Activated CD8-positive, alpha-beta memory T cell treated with anti-CD3 and anti-CD28 coated beads, Interleukin-2, amount 10 ng/mL, durations not matched to agents 7 days and 5 days (primary cell): ENCODE measurements at places on chromosomes 12 and 14. TPM values are rescaled to one million over a fixed set of nuclear protein-coding genes. Genes with fewer than 3 reads are reported as not detected.

DNA sequence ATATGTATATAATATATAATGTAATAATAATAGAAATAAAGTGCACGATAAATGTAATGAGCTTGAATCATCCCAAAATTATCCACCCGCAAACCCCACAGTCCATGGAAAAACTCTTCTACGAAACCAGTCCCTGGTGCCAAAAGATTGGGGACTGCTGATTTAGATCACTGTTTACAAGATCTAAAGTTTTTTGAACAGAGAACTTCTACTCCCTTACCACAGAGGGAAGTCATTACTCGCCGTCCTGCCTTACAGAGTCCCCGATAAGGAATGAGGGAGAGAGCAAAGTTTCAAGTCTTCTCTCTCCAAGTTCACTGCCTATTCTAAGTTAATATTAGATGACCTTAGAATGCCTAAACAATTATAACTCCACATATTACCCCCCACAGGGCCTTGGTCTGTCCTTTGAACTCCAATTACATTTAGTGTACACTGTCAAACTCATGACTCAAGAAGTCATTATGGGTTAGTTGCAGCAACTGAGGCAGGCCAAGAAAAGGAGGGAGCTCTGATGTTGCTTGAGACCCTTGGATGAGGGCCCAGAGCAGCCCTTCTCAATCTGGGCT lies 21.8 kb upstream of the DHRS4 start:
- DNase-seq: no peak

DNA sequence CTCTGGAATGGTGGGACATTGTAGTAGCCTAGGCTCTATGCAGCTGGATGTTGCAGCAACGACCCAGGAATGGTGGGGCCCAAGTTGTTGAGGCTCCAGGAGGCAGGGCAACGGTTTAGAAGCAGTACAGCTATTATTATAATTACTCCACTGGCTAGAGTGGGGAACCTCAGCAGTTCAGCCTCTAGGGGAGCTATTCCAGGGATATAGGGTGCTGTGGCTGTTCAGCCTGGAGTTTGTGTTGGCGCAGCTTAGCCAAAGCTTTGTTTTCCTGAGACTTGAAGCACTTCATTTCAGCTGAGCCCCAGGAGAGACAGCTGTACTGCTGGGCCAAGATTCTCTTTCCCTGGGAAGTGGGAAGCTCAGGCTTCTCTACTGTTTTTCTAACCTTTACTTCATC lies 1023.0 kb upstream of the ATXN7L3B start:
- no peak for DNase-seq

GRCh38 chr14:26528415-26529182 lies 69.2 kb downstream of the NOVA1 start:
- no peak for DNase-seq

DNA sequence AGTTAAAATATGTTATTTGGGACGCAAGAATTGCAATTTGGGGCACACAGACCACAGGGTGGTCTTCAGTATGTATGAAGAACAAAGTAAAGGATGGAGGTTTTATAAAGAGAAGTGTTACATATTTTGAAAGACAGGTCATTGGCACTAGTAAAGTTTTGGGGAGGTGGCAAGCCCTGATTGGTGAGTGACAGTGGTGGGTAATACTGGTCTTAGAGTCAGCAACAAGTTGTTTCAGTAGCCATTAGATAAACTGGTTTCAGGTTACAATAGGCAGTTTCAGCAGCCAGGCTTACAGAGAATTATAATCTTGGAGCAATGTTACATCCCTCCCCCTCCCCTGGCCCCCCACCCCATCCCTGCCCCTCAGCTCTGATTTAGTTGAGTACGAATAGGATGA lies 17.5 kb downstream of the MARK3 start:
- DNase-seq: no peak

GRCh38 chr12:65934480-65935115 lies 110.3 kb downstream of the HMGA2 start:
- DNase-seq: no peak

DNA sequence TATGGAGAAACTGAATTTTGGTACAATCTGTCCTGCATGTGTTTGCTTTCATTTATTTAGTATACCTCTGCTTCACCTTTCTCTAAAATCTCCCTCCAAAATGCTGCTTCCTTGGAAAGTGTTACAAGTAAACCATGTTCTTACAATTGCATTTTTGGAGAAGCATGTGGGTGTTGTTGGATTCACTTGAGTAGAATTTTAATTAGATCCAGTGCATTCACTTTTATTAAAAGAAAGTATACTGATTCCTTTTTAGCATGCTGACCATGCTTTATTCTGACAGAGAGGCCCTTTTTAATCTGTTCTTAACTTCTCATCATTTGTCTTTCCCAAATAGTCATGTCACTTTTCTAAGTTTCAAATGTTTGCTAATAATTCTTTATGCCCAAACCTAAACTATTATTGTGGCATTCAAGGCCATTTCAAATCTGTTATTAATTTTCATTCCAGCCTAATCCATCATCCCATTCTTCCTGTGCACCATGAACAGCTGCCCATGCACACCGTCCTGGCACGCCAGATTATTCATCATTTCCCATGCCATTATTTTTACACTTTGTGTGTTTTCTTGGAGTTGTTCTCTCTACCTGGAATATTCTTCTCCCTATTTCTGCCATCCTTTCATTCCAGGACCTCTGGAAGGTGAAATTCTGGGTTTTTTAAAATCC lies 90.7 kb downstream of the METTL25 start:
- no peak for DNase-seq

- DNase-seq: no peak
These were observed 199.6 kb downstream of the CHST11 start for GRCh38 chr12:104656383-104656782.

DNA sequence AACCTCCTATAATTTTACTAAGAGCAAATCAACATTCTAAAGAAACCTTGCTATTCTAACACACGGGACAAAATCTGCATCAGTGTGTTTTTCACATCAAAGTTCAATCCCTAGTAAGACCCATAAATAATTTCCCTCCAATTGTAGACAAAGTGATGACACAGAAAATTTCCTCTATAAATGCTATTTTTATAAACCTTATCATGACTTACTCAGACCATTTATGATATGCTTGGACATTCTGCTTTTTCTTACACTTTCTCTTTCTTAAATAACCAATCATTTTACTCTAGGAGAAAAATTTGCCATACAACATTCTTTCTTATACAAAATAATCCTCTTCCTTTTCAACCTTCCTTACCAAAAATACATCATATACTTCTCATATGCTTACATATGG lies 67.0 kb downstream of the SDR9C7 start:
- no peak for DNase-seq

- DNase-seq: no peak
These were observed 44.0 kb upstream of the REP15 start for GRCh38 chr12:27652174-27652763.

DNA sequence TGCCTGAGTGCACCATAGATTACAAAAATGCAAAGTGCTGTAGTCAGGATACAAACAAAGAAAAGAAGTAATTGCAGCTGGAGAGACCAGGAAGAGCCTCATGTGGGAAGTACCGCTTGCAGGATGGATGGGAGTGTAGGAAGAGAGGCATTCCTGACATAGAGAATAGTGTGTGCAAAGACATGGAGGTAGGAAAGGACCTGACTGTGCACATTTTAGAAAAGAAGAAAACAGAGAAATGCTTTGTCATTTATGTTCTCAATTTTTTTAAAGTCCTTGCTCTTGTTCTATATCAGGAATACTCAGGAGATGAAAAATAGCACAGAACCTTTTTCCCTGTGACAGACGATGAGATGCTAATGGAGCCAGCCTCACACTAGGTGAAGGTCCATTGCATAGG lies 358.7 kb upstream of the TMPO start:
- no peak for DNase-seq

DNA sequence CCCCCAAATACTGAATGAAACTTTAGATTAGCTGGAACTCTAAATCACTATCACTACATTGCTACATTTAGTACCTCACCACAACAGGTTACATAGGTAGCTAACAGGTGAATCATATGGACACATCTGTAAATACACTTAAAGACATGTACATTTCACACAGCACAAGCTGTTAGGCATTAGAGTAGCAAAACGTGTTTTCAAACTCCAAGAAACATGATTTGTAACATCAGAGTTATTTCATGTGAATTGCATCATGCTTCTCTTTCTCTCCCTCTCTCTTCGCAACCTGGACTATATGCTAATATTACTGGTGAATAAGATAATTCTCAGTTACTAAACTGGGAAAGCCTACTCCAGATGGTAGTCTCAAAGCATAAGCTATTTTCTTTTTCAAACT lies 4.3 kb downstream of the SEL1L start:
- DNase-seq: no peak

DNA sequence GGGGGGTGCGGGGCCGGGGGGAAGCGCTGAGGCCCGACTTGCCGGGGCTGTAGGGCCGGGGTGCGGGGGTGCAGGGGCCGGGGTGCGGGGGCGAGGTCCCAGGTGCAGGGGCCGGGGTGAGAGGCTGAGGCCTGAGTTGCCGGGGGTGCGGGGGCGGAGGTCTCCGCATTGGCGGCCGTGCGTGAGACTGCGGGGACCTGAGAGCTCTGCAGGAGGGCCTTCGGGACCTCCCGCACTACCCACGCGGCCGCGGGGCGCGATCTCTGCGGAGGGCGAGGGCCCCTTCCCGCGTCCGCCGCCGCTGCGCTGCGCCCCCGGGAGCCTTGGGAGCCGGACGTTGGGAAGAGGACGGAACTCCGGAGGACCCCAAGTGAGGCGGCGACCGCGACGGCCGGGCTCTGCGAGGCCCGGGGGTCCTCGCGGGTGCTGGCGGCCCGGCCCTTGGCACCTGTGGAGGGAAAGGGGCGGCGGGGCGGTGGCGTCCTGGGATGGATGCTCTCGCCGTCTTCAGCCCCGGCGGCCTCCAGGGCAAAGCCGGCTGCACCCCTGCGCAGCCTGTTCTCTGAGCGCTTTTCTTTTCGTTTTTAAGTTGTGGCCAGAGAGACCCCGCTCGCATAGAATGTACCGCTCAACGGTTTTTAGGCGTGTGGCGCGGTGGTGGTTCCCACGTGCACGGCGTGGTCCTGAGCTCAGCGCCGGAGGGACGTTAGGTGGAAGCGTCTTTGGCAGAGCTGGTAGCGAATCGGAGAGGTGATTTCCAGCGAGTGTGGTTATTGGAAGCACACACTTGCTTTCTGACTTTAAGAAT lies 1.3 kb downstream of the PIWIL1 start:
- DNase-seq: no peak

GRCh38 chr12:45324391-45324790 lies 108.5 kb downstream of the ANO6 start:
- DNase-seq: no peak

DNA sequence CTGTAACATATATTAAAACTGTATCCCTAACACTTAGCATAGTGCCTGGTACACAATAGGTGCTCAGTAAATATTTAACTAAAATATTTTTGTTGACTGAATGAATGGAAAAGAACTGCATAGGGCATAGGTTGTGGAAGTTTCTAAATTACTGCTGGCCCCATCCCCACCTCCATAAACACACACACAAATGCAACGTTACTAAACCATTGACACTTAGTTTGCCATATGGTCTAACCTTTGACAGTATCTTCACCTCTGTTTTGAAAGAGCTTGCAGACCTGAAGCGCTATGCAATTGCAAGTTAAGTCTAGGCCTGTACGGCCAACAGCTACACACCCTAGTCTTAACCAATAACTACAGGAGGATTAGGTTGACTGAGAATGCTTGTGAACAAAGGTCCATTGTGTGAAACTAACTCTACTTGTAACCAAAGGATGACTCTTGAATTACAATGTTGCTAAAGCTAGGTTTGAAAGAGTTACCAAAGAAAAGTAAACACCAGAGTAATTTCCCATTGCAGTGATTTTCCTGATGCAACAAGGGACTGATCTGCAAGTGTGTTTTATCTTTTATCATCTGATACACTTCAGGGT lies 924 bp upstream of the MANSC1 start:
- no peak for DNase-seq

DNA sequence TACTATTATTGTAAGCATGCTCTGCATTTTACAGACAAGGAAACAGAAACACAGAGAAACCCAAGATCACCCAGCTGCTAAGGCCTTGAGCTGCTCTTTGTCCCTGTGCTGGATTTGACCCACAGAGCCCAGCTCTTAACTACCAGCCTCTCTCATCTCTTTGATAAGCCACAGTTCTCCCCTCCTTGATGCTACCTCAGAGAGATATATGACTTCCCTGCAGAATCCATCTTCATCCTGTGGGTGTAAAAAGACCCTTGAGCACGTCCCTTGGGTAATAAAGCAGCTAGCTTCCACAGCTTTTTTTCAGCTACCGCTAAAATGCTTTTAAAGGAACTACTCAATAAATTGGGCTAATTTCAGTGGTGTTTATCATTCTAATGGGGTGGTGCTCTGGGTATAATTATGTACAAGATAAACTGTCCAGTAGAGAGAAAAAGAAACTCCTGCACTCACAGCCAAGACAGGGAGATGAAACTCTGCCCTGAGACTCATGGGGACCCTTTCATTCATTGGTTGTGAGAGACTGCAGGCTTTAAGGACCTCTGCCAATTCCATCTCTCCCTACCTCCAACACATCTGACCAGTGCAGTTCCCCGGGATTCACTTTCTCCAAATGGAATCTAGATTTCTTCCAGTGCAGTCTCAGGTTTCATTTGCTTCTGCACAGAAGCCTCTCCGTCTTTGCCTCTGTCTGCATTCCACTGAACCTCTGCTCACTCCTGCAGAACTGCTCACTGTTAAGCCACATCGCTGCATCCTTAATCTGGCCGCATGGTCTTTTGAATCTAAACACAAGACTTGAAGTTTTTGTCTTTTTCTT lies 24.7 kb upstream of the NTF3 start:
- no peak for DNase-seq

GRCh38 chr14:31075144-31075543 lies 49.0 kb upstream of the STRN3 start:
- DNase-seq: no peak

RASSF9 gene
- not detected for total RNA-seq

CHGA gene
- not detected for total RNA-seq

OR4E2 gene
- total RNA-seq: not detected

BCL11B gene
- total RNA-seq: 66.2 TPM

SAMD4A gene
- 1.6 TPM for total RNA-seq

KCNA5 gene
- total RNA-seq: not detected

TTC5 gene
- total RNA-seq: 22.4 TPM
